ENCODE measurements at places on chromosomes 5 and 9. TPM values are rescaled to one million over a fixed set of nuclear protein-coding genes. Genes with fewer than 3 reads are reported as not detected.

Gene SPINK4
- total RNA-seq: not detected

Gene CCDC152
- total RNA-seq: 2.1 TPM

Gene PLAC8L1
- not detected for total RNA-seq

Gene C9
- total RNA-seq: not detected

Gene MACROH2A1
- 170 TPM for total RNA-seq

Gene QRFP
- total RNA-seq: not detected

Gene TAF11L10
- total RNA-seq: not detected

Gene CTNNAL1
- 48.1 TPM for total RNA-seq

Data from epithelial cell of alveolus of lung (primary cell).